ENCODE measurements at places on chromosomes 11 and 22.

DNA sequence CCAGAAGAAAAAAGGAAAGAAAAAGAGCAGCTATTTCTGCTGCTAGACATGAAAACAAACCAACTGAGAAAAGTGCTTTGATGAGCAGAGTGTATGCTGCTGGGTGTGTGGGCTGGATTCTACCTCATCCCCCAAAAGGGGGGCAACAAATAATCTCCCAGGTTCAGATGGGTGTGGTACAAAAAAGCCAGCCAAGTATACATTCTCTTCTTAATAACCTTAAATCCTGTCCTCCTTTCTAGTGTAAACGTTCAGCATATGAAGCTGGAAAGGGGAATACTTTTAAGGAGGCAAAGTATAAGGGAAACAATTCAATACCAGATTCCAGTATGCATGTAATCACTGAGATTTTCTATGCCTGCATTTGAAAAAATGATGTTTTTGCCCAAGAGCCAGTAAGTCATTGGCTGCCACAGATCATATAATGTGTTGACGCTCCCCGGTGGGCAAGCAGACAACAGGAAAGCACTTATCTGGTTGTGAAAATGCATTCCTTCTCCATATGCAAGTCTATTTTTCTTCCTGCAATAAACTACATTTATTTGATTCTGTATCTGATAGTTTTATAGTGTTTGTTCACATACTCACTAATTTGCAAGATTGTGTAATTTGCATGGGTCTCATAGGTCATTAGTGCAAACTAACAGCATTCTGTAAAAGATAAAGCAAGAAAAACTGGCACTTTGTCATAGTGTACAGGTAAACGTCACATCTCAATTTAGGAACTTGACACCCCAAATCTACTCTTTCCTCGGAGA, 201.1 kb downstream of the CADM1 start:
- DNase-seq = no peak

DNA sequence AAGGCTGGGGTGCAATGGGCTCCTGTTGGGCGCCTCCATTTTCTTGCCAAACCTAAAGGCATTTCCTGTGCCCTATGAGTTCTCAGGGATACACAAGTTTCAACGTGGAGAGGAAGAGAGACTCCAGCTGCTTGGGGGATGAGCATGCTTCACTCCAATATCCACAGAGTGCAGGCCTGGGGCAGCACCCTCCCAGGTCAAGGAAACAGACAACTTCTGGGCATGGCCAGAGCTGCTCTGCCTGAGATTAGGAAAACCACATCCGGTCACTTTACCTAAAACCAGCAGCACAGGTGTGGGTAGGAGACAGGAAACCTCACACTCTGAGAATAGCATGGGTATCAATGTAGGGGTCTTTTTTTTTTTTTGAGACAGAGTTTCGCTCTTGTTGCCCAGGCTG, 28.7 kb downstream of the TMEM184B start:
- DNase-seq = no peak

- no peak for DNase-seq
Observed at GRCh38 chr22:42180349-42180842, 49.8 kb upstream of the CYP2D6 start.

DNA sequence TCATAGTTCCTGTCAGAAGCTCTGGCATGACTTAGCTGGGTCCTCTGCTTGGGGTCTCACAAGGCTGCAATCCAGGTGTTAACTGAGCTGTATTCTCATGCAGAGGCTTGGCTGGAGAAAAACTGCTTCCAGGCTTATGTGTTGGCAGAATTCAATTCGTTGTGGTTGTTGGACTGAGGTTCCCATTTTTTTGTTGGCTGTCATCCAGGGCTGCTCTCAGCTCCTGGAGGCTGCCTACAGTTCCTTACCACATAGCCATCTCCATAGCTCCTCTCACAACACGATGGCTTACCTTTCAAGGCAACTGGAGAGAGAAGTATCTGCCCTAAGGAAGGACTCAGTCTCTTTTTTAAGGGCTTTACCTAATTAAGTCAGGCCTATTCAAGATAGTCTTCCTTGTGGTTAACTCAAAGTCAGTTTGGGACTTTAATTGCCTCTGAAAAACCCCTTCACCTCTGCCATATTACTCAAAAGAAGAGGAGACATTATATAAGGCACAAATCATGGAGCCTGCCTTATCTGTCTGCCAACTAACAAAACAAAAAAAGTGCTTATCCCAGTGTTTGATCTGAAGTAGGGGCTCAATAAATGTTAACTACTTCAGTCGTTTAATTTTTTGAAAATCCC, 35.2 kb downstream of the OR2AG2 start:
- DNase-seq = no peak

DNA sequence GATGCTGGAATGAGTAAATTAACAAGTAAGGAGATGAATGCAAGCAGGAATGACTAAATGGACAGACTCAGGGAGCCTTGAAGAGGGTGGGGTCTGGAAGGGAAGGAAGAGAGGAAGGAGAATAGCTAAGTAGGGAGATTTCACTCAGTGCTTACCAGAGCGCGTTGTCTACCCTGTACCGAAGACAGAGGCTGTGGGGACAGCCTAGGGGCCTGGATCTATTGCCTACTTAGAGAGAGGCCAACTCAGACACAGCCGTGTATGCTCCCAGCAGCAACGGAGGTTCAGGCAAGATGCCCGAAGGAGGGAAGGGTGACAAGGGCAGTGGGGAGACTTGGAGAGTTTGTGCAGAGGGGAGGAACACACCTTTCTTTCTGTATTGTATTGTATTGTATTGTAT, at the start of gene FOLR2:
Gene FOLR2 (plus strand): TSS at position 157 of the 400 bp plus-strand sequence. CDS start 1,791 bp downstream, outside the sequence.
- no peak for DNase-seq

- no peak for DNase-seq
Observed at GRCh38 chr22:50447576-50448551, 27.0 kb downstream of the SBF1 start.

DNA sequence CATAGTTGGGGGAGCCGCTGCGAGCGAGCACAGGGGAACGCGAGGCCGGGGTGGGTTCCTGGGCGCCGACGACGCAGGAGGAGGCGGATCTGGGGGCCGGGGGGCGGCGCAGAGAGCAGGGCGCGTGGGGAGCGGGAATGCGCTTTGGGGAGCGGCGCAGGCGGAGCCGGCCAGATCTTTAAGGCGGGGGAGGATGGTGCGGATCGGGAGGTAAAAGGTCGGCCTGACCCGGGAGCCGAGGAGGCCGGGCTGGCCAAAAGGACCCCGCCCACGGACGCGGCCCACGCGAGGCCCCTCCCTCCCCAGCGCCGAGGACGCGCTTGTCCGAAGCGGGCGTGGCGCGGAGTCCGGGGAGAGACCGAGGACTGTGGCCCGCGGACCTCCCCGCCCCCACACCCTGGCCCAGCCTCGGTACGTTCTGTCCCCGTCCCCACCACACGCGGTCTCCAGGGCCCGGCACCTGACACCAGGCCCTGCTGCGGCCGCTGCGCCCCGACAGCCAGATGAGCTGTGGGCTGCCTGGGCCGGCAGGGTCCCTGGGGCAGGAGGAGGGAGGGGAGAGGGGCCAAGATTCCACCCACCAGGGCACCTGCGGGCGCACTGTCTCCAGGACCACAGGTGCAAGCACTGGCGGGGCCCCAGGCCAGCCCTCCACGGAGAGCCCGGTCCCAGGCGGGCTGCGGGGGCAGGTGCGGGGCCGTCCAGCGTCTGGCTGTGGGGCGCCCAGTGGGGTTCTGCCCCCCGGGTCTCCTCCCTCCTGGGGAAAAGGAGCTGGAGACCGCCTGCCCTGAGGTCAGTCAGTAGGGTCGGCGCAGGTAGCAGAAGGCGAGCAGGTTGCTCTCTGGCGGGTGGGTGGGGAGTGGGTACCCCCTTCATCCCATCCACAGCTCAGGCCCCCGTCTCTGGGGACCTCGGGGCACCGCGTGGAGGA, 10.9 kb downstream of the PIM3 start:
- DNase-seq = peak; percentile 9

GRCh38 chr11:104163100-104164027, 583 bp downstream of the PDGFD start:
- DNase-seq = no peak

DNA sequence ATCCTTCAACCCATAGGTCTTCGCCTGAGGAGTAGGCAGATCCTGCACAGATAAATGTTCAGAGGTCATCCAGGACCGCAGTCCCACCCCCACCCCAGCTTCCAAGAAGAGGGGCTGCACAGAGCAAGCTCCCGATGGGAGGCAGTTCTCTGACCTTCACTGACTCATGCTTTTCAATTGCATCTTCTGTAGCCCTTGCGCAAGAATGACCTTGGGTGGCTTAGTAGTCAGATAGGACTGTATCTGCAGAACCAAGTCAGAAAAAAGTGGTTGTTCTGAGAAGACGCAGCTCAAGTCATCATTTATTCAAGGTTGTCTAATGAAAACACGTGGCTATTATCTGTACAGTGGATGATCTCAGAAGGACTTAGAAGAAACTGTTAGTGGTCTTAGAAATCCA, 16.4 kb upstream of the GRAMD1B start:
- DNase-seq = no peak

DNA sequence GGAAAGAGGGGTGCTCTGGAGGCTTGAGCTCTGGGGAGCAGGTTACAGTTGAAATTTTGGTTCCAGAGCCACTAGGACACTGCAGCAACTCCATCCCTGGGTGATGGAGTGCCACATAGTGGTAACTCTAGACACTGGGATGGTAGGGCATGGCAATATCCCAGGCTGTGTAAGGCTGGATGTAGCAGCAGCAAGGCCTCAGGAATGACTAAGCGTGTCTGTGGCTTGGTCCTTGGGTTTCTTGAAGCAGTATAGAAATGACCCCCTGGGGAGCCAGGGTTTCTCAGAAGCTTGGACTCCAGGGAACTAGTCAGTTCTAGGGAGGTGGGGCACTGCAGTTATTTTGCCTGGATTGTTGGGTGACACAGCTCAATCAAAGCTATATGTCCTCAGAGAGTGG, 8.1 kb downstream of the MS4A4A start:
- peak; percentile 72 for DNase-seq

All from brain microvascular endothelial cell (primary cell).